ENCODE measurements at places on chromosomes 16 and 17.

- DNase-seq: no peak
Observed at GRCh38 chr17:12463102-12463501, 202.6 kb upstream of the MYOCD start.

DNA sequence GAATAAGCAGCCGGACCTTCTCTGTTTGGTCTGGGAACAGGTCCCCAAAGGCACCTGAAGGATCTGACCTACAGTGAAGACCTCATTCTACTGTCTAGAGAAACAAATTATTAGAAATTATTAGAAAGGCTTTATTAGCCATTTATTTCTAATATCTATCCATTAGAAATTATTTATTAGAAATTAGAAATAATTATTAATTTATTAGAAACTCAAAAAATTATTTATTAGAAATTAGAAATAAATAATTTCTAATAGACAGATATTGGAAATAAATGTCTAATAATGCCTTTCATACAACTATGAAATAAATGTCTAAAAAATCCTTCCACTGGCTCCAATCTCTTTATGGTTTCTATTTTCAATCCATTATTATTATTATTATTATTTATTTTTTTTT, 285.7 kb upstream of the ERCC4 start:
- DNase-seq: no peak

GRCh38 chr17:31916491-31917064, 15.1 kb upstream of the UTP6 start:
- DNase-seq: no peak

GRCh38 chr16:15653227-15653626, 3.2 kb downstream of the NDE1 start:
- DNase-seq: peak; percentile 35

- DNase-seq: peak; percentile 10
Observed at GRCh38 chr16:84532855-84533486, 28.5 kb upstream of the MEAK7 start.

DNA sequence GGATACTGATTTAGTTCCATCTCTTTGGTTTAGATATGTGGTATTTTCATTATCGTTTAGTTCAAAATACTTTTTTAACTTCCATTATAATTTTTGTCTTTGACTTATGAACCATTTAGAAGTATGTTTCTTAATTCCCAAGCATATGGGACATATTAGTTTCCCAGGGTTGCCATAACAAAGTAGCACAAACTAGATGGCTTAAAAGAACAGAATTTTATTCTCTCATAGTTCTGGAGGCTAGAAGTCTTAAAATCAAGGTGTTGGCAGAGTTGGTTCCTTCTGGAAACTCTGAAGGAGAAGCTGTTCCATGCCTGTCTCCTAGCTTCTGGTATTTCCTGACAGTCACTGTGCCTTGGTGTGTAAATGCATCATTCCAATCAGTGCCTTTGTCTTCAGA, 291.5 kb upstream of the AXIN2 start:
- DNase-seq: no peak

DNA sequence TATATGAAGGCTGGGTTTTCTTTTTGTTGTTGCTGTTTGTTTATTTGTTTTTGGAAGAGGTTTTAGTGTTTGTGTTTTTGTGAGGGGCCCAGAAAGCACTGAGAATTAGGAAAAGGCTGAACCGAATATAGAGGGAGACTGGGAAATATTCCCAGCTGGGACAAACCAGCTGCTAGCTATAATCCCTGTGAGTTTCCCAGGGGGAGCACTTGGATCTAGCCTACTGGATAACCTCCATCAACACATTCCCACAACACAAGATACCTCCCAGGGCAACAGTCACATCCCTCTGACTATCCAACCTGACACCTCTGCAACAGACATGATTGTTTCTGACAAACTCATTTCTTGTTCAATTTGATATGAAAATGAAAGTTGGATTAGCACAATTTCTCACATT, 16.7 kb downstream of the CDH11 start:
- peak; percentile 57 for DNase-seq

GRCh38 chr17:1171953-1172352, 7.8 kb downstream of the ABR start:
- no peak for DNase-seq

- peak; percentile 75 for DNase-seq
Observed at GRCh38 chr17:27244491-27245223, 49.3 kb upstream of the WSB1 start.

GRCh38 chr16:89615596-89616090, 2.2 kb downstream of the DPEP1 start:
- DNase-seq: no peak

DNA sequence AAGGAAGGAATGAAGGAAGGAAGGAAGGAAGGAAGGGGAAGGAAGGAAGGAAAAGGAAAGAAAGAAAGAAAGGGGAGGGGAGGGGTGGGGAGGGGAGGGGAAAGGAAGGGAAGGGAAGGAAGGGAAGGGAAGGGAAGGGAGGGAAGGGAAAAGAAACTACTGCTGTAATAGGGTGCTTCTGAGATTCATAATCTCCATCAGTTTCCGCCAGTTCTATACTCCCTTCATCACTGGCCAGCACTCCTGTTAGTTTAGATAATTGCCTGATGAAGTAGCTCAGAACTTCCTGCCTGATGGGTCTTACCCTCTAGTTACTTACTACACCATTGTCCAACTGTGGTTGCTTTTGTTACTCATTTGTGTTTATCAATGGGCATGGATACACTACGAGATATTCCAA, 2.0 kb upstream of the KRTAP9-6 start:
- DNase-seq: no peak

- DNase-seq: peak; percentile 60
Observed at GRCh38 chr17:50708050-50709000, 611 bp upstream of the ANKRD40 start.

DNA sequence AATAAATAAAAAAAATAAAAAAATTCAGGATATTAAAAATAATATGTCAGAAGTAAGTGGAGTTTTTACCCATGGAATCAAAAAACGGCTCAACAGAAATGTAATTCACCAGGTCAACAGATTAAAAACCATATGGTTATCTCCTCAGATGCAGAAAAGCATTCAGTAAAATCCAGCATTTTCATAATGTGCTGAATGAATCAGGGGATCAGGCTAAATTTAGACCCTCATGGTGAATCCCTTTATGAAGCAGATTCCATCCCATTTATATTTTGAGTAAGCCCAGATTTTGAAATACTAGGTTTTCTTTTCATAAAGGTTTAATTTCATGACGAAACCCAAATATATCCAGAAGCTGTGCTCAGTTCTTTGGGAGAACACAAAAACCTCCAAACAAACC, 84.4 kb downstream of the OR1D5 start:
- DNase-seq: no peak

GRCh38 chr16:72380283-72380682, 208.3 kb upstream of the PMFBP1 start:
- no peak for DNase-seq

DNA sequence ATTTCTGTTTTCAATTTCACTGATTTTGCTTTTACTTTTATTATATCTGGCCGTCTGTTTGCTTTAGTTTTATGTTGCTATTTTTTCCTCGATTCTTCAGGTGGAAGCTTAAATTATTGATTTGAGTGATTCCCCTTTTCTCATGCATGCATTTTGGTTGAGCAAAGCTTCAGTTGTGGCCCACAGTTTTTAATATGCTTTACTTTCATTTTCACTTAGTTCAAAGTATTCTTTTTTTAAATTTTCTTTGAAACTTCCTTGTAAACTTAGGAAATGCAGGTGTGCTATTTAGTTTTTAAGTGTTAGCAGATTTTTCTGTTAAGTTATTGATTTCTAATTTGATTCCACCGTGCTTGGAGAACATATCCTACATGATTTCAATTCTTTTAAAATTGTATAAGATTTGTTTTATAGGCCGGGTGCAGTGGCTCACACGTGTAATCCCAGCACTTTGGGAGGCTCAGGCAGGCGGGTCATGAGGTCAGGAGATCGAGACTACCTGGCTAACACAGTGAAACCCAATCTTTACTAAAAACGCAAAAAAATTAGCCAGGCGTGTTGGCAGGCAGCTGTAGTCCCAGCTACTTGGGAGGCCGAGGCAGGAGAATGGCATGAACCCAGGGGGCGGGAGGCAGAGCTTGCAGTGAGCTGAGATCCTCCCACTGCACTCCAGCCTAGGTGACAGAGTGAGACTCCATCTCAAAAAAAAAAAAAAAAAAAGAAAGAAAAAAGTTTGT, 531.2 kb downstream of the KIF2B start:
- no peak for DNase-seq

DNA sequence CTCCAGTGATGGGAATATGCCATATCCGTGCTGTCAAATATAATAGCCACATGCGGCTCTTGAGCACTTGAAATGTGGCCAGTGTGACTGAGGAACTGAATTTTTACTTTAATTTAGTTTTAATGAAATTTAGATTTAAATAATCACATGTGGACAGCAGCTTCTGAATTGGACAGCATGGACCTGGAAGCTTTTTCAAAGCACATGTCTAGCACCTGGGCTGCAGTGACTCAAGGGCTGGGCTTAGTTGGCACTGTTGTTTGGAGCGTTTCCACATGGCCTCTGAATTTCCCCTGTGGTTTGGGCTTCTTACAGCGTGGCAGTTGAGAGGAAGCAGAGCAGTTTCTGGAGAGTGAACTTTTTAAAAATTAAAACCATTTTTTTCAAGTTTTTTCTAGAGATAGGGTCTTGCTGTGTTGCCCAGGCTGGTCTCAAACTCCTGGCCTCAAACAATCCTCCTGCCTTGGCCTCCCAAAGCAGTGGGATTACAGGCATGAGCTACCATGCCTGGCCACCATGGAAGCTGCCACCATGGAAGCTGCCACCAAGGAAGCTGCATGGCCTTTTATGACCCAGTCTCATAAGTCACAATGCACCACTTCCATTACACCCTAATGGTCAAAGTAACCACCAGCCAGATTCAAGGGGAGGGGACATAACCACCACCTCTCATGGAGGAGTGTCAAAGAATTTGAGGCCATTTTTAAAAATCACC, 6.7 kb upstream of the TOB1 start:
- peak; percentile 62 for DNase-seq

DNA sequence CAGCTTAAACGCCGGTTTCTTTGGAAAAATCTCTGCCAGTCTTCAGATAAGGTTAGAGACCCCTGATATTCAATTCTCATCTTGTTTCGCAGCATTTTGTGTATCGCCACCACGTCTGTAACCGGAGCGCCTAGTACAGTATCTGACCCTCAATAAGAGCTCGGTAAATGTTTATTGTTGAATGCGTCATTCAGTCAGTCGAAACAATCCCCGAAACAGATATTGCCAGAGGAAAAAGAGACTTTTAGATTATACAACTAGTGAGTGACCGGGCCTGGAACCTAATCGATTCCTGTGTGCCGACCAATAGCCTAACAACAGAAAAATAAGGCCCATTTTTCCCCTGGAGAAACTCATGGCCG, 626 bp downstream of the PELP1 start:
- no peak for DNase-seq

- DNase-seq: no peak
Observed at GRCh38 chr17:11742886-11743285, 144.6 kb downstream of the DNAH9 start.

GRCh38 chr17:46842835-46843234, 8.5 kb upstream of the WNT9B start:
- no peak for DNase-seq

- DNase-seq: no peak
Observed at GRCh38 chr17:72104164-72104862, 16.5 kb upstream of the SOX9 start.

GRCh38 chr17:43403846-43404245, 5.1 kb downstream of the ARL4D start:
- no peak for DNase-seq

- DNase-seq: peak; percentile 64
Observed at GRCh38 chr17:13362341-13363122, 239.2 kb downstream of the HS3ST3A1 start.

- no peak for DNase-seq
Observed at GRCh38 chr16:85838381-85838780, 38.9 kb downstream of the COX4I1 start.

- DNase-seq: no peak
Observed at GRCh38 chr16:14069818-14070217, 1.3 kb upstream of the MRTFB start.

- DNase-seq: no peak
Observed at GRCh38 chr17:43958748-43959352, 5.1 kb upstream of the PYY start.

DNA sequence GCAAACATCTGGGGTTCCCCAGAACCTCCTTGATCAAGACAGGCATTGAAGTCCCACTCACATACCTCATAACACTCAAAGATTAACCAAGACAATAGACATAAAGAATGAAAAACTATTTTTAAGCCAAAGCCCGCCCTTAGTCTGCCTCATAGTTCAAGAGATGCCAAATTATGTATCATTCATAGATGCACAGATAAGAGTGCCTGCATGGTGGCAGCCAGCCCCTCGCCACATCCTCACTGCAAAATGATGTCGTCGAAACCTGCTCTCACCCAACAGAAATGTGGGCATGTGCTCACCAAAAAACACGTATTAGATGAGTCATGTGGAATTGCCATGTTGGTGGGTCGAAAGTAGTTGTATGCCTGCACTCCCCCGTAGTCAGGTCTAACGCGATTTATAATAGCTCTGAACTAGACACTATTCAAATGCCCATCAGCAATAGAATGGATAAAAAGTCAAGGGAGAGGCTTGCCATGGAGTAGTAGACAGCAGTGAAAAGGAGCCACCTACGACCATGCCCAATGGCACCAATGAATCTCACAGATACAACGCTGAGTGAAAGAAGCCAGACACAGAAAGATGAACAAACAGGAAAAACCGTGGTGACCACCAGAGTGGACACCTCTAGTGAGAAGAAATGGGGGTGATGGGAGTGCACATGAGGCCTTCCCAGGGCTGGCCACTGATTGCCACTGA, 64.8 kb downstream of the C16orf95 start:
- no peak for DNase-seq

- DNase-seq: no peak
Observed at GRCh38 chr16:3830625-3831254, 49.8 kb downstream of the CREBBP start.

GRCh38 chr16:67447508-67448076, 16.7 kb downstream of the HSD11B2 start:
- DNase-seq: peak; percentile 93

GRCh38 chr16:57041182-57042156, 50.9 kb upstream of the CPNE2 start:
- no peak for DNase-seq

DNA sequence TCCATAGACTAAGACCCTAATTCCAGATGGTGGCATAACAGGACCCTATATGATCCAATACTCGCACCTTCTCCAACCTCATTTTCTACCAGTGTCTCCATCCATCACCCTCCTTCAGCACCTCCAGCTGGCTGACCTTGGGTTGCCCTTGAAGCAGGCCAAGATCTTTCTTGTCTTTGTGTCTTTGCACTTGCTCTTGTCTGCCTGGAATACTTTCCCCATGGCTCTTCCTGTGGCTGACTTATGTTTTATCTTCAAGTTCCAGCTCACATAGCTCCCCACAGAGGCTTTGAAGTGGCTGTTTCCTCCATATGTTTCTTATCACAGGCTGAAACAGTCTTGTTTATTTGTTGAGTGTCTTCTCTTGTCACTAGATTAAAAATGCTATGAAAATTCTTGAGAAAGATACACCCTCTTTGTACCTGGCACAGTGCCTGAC, 29.6 kb upstream of the MMD start:
- DNase-seq: no peak
